Breast epithelium (tissue), 4 donors: ENCODE measurements at places on chromosomes 5 and 9. TPM values are rescaled to one million over a fixed set of nuclear protein-coding genes. Genes with fewer than 3 reads are reported as not detected.

The ST8SIA4 gene
- 4.6 TPM for total RNA-seq

The SARDH gene
- total RNA-seq = 2.0 TPM

The SLC22A4 gene
- 1.3 TPM for total RNA-seq

The AGXT2 gene
- not detected for total RNA-seq

The DNAH5 gene
- 0.48 TPM for total RNA-seq

DNA sequence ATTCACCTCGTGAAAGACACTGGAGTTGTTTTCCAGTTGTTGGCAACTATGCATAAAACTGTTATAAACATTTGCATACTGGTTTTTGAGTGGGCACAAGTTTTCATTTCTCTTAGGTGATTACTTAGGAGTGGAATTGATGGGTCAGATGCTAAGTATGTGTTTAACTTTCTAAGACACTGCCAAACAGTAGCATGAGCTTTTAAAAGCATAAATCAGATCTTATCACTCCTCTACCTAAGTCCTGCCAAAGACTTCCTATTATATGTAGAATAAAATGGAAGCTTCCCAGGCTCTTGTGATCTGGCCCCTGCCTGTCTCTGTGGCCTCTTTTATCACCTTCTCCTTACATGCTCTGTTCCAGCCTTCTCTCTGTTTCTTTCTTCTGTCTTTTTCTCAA is 72.6 kb downstream of the SH3RF2 start:
- H3K27me3 ChIP-seq = no peaks in the 10 kb centered on the region
- H3K27ac ChIP-seq = no peak overlapping the region
- no peaks in the 10 kb centered on the region for H3K4me1 ChIP-seq
- H3K36me3 ChIP-seq = no peaks in the 10 kb centered on the region
- H3K4me3 ChIP-seq = no peak overlapping the region

- H3K27ac ChIP-seq = no peak overlapping the region
- DNase-seq = no peak
- H3K27me3 ChIP-seq = no peaks in the 10 kb centered on the region
- no peaks in the 10 kb centered on the region for H3K4me1 ChIP-seq
Measured at GRCh38 chr5:130050585-130050984, 146.3 kb downstream of the CHSY3 start.

- no peaks in the 10 kb centered on the region for H3K36me3 ChIP-seq
- H3K4me3 ChIP-seq = no peak overlapping the region
- H3K27me3 ChIP-seq = no peaks in the 10 kb centered on the region
Measured at GRCh38 chr9:16715404-16715803, 155.1 kb downstream of the BNC2 start.

- H3K4me3 ChIP-seq = no peak overlapping the region
- no peaks in the 10 kb centered on the region for H3K36me3 ChIP-seq
- H3K27ac ChIP-seq = no peak overlapping the region
- DNase-seq = no peak
Measured at GRCh38 chr9:125984461-125984860, 237.3 kb downstream of the PBX3 start.

DNA sequence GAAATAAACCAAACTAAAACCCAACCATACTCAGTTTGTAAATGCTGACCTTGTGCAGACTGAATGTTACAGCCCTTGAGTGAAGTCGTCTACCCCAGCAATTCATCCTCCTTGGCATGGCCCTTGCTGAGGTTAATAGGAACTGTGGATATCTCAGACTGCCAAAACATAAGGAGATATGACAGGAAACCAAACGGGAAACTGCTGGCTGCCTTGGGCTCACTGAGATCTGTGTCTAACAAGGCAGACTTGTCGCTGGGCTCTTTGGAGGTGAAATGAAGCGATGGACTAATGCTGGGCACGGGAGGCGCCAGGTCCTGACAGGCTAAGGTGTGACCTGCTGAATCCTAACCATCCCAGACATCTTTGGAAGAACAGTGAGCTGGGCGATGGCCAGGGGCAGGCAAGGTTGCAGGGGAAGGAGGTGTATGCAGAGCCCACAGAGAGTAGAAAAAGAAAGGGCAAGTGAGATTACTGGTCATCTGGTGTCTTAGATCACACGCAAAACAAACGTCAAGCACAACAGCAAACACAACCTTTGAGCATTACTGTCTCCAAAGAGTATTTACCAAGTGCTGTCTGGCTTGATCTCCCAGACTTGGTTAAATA is 44.6 kb upstream of the ALDH1A1 start:
- no peak for DNase-seq
- H3K27ac ChIP-seq = no peak overlapping the region
- no peaks in the 10 kb centered on the region for H3K36me3 ChIP-seq
- no peaks in the 10 kb centered on the region for H3K27me3 ChIP-seq

DNA sequence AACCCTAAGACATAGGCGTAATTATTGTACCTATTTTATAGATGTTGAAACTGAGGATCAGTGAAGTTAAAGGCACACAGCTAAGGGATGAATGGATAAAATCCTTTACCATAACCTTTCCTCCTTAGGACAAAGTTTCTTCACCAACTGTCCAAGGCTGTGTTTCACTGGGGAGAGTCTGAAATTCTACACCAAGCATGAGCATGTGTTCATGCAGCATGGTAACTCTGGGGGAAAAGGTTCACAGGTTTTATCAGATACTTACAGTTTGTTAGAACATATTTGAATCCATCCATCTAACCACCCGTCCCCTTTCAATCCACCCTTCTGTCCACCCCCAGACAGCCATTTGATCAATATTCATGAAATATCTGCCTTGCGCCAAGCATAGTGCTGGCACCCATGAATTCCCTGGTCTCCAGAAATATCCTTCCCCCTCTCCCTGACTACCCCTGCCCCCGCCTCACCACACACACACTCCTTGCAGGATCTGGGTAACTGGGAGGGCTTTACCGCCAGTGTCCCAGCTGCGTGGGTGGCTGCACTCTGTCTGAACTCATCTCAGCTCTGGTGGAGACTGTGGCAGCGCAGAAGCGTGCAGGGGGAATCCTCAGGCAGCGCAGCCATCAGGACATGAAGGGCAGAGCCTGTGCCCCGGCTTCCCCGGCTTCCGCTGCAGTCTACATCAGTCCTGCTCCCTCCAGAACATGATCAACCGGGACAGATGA is 6.3 kb upstream of the KCNIP1 start:
- H3K36me3 ChIP-seq = no peaks in the 10 kb centered on the region
- no peak for DNase-seq
- no peak overlapping the region for H3K4me3 ChIP-seq
- no peaks in the 10 kb centered on the region for H3K4me1 ChIP-seq

DNA sequence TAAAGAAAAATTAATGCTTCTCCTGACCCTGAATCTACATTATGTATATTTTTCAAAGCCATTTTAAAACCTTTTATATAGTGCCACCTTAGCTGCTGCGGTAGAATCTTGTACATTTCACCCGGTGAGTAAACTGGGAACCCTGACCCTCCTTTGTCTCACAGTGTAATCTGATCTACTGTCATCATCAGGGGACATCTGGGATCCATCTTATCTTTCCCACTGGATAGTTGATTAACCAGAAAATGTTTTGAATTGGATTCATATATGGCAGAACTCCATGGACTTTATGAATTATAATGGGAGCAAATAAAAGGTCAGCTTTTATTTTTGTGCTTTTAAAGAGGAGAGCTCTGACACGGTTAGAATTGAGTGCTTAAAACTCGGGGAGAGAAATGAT is 95.0 kb downstream of the ADAMTSL1 start:
- H3K4me3 ChIP-seq = no peak overlapping the region
- no peaks in the 10 kb centered on the region for H3K4me1 ChIP-seq

DNA sequence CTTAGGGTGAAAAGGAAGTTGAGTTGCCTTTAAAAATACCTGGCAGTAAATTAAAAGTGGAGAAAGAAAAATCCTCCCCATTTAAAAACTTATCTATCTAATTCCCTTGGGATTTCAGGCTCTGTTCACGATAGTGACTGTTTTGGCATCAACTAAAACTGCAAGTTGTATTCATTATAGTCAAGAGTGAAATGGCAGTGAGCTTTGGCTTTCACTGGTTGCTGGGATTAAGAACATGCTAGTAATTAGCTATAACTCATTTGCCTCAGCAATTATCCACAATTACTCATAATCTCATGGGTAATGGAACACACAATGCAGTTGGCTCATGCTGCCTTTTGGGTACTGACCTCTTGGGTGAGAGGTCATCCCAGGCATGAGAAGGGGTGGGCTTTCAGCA is 250.1 kb downstream of the GAS1 start:
- H3K27ac ChIP-seq = no peak overlapping the region
- no peaks in the 10 kb centered on the region for H3K36me3 ChIP-seq
- no peaks in the 10 kb centered on the region for H3K4me1 ChIP-seq
- H3K27me3 ChIP-seq = no peaks in the 10 kb centered on the region
- H3K4me3 ChIP-seq = no peak overlapping the region

DNA sequence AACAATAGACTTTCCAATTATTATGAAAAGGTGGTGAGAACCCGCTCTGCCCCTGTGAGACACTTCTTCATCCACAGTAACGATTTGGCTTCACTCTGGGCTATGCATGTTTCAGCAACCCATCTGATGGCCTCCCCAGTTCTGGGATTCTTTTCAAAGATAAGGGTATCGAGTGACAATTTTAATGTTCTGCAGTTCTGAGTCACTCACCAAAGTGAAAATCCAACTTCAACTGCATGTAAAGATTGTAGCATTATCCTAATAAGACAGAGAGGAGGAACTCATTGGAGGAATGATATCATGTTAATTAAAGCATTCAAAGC is 1078.3 kb upstream of the SEMA6A start:
- H3K27ac ChIP-seq = no peak overlapping the region
- H3K27me3 ChIP-seq = no peaks in the 10 kb centered on the region
- no peaks in the 10 kb centered on the region for H3K4me1 ChIP-seq

DNA sequence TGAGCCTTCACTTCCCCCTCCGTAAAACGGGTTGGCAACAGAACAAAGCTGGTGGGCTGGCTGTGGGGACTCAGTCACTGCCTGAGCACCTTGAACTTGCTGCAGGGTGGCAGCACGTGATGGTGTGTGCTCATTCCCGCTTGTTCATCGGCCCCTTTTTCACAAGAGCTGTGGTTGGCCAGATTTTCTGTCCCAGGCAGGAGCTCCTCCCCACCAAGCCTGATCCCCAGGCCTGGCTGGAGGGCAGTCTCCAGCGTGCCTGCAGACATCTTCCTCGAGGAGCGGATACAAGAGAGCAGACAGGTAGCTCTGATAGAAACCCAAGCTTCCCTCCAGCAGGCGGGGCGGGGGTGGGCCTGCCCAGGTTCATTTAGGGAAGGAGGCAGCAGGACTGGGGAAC is 61.9 kb upstream of the ORM1 start:
- no peaks in the 10 kb centered on the region for H3K27me3 ChIP-seq
- H3K27ac ChIP-seq = no peak overlapping the region
- H3K4me3 ChIP-seq = no peak overlapping the region
- DNase-seq = no peak
- no peaks in the 10 kb centered on the region for H3K36me3 ChIP-seq
- H3K4me1 ChIP-seq = no peaks in the 10 kb centered on the region

GRCh38 chr5:145787001-145787400 is 48.1 kb downstream of the PRELID2 start:
- H3K4me3 ChIP-seq = no peak overlapping the region
- no peaks in the 10 kb centered on the region for H3K36me3 ChIP-seq
- no peaks in the 10 kb centered on the region for H3K27me3 ChIP-seq
- H3K27ac ChIP-seq = no peak overlapping the region

DNA sequence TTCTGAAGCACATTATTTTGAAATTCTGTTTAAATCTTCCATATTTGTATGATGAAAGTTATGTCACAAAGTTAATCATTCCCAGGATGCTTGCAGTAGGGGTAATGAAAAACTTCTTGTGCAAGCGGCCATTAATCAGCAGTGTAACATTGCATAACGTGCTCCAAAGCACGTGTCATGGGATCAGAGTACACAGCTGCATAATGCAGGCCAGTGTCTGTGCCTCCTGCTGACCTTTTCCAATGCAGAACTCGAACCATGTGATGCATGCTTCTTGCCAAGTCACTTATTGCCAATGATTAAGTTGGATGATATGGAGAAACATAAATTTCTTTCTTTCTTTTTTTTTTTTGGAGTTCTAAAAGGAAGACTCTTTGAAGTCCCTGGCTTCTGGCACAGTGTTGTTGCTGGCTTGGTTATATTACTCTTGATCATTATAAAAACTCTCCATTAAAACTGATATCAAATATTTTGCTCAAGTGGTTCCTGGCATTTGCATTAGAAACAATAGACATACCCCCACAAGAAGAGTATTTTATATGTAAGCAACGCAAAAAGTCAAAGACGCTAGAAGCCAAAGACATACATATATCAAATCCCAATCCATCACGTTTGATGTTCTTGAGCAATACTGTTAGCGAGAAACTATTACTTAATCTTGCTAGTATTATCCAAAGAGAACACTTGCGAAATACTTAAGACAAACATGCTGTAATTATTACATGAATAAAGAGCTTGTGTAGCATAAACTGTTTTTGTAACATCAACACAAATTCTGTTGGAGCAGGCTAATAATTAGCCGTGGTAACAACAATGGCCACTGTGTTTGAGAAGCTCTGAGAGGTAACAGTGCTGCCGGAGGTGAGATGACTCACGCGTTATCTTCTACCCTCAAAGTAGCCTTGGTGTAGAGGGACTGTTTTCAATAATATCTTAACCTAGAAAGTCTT is 164.2 kb downstream of the AUH start:
- no peak overlapping the region for H3K4me3 ChIP-seq
- no peaks in the 10 kb centered on the region for H3K27me3 ChIP-seq
- no peaks in the 10 kb centered on the region for H3K36me3 ChIP-seq
- H3K27ac ChIP-seq = peak overlapping the region; percentile 94

DNA sequence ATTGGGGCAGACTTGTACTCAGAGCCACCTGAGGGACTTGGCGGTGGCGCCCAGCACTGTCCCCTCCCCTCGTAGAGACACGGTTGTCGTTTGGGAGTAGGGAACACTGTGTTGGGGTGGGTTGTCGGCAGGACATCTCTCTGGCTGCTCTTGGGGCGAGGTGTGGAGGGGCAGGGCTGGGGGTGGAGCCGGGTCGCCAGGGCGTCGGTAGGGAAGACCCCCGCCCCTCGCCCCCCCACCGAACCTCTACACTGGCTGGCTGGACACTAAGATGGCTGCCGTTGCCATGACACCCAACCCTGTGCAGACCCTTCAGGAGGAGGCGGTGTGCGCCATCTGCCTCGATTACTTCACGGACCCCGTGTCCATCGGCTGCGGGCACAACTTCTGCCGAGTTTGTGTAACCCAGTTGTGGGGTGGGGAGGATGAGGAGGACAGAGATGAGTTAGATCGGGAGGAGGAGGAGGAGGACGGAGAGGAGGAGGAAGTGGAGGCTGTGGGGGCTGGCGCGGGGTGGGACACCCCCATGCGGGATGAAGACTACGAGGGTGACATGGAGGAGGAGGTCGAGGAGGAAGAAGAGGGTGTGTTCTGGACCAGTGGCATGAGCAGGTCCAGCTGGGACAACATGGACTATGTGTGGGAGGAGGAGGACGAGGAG is 778 bp downstream of the TRIM41 start:
- peak; percentile 57 for DNase-seq
- no peaks in the 10 kb centered on the region for H3K36me3 ChIP-seq
- no peaks in the 10 kb centered on the region for H3K27me3 ChIP-seq
- H3K27ac ChIP-seq = peak overlapping the region; percentile 93

DNA sequence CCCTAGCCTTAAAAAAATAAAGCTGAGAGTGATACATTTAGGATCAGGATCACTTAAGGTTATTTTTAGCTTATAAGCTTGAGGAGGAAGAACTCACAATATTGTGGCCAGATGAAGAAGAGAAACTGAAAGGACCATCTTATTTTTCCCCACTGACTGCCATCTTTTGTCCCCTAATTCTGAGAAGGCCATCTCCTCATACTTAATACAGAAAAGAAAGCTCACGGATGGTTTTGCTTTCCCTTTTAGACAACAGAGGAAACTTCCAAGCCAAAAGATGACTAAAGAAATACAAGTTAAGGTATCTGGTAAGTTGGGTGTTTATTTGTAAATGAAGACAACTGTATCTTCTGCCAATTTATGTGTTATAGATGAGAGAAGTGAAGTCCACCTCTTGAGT is 36.4 kb downstream of the ERAP1 start:
- H3K36me3 ChIP-seq = peaks cover 3% of the 10 kb centered on the region
- no peaks in the 10 kb centered on the region for H3K27me3 ChIP-seq
